ENCODE measurements at places on chromosomes 4 and X. TPM values are rescaled to one million over a fixed set of nuclear protein-coding genes. Genes with fewer than 3 reads are reported as not detected.

SRPX2 gene
- 16.9 TPM for polyA plus RNA-seq

USP27X gene
- polyA plus RNA-seq: 11.4 TPM

ETDA gene
- polyA plus RNA-seq: not detected

EFHC2 gene
- polyA plus RNA-seq: 9.0 TPM

ANOS1 gene
- 10.3 TPM for polyA plus RNA-seq

IL3RA gene
- 17.6 TPM for polyA plus RNA-seq

SASH3 gene
- 1.3 TPM for polyA plus RNA-seq

TKTL2 gene
- polyA plus RNA-seq: not detected

PNPLA4 gene
- polyA plus RNA-seq: 25.2 TPM

KDR gene
- 56.8 TPM for polyA plus RNA-seq

XG gene
- polyA plus RNA-seq: 0.65 TPM

ADGRG4 gene
- polyA plus RNA-seq: not detected

GRCh38 chr4:71558248-71558647, 219.4 kb downstream of the SLC4A4 start:
- DNase-seq: no peak

- DNase-seq: no peak
Observed at GRCh38 chrX:9668537-9668936, 97.1 kb downstream of the GPR143 start.

GRCh38 chr4:56314207-56314915, 72.9 kb downstream of the AASDH start:
- no peak for DNase-seq

DNA sequence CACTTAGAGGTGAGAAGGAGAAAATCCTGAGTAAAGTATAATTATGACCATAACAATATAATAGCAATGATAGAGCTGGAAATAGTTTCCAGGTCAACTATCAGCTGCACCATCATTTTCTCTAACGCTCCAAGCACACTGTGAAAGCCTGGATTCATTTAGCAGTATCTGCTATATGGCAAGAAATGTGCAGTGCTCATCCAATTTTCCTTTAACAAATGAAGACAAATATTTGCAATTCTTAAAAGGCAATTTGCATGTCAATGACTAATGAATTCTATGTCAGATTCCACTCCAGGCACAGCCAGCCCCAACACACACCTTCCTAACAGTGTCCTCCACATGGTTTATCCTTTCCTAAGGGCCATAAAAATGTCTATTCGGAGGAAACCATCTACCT, 12.7 kb downstream of the PRSS12 start:
- DNase-seq: no peak

- DNase-seq: no peak
Observed at GRCh38 chrX:45513042-45513441, 312.4 kb upstream of the DIPK2B start.

DNA sequence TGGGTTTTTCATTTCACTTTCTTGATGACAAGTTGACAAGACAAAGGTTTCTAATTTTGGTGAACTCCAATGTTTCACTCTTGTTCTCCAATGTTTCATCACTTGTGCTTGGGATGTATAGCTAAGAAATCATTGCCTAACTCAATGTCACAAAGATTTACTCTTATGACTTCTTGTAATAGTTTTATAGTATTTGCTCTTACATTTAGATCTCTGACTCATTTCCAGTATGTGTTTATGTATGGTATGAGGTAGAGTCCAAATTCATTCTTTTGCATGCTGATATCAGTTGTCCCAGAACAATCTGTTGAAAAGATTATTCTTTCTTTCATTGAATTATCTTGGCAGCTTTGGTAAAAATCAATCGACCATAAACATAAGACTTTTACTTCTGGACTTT, 12.2 kb upstream of the NWD2 start:
- no peak for DNase-seq

- no peak for DNase-seq
Observed at GRCh38 chrX:102744307-102744706, 23.8 kb downstream of the GPRASP3 start.

GRCh38 chr4:163470391-163470790, 3.2 kb downstream of the TKTL2 start:
- DNase-seq: no peak

DNA sequence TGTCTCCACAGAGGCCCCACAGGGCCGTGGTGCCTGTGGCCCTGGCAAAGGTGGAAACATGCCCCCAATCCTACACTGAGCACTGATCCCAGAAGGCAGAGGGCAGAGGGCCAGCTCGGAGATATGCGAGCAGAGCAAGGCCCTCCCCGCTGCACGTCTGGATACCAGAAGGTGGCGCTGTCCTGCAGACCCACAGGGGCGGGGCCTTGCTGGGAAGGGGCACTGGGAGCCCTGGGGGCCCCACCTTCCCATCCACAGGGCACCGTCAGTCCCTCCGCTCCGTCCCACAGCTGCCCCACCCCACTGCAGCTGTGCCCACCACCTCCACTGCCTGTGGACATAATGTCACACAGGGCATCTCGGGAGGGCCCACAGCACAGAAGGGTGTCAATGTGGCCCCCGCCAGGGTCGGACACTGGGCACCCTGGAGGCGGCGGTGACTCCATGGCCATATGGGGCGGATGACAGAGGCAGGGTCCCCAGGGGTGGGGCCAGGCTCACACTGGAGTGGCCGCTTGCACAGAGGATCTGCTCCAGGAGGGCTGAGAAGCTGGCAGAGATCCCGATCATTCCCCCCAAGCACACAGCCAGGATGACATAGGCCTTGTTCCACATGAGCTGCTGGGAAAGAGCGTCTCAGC, 4.8 kb downstream of the SLC49A3 start:
- no peak for DNase-seq

GRCh38 chrX:23726191-23726590, 16.9 kb downstream of the ACOT9 start:
- no peak for DNase-seq

GRCh38 chr4:4418676-4419390, 31.9 kb downstream of the NSG1 start:
- DNase-seq: no peak

GRCh38 chr4:76898949-76899645, 1.2 kb upstream of the SOWAHB start:
- no peak for DNase-seq

GRCh38 chrX:7330556-7330955, 182.6 kb upstream of the PUDP start:
- DNase-seq: no peak

DNA sequence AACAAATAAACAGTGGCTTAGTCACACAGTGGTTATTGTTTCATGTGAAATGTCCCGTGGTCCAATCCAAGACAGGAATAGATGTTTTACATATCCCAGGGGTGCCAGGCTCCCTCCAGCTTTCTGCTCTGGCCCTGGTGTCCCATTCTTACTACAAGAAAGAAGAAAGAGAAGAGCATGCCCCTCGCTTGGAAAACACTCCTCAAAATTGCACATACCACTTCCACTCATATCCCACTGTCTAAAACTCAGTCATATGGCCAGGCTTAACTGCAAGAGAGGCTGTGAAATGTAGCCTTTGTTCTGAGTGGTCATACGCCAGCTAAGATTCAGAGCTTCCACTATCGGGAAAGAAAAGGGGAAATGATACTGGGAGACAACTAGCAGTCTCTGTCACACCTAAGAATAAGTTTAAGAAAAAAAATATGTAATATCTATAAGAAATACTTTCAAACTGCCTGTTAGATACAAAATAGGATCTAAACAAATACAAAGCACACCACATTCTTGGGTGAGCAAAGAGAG, 306.8 kb upstream of the FAM241A start:
- no peak for DNase-seq

- DNase-seq: no peak
Observed at GRCh38 chr4:4836044-4836443, 23.4 kb upstream of the MSX1 start.

- DNase-seq: no peak
Observed at GRCh38 chrX:29762006-29762405, 453.4 kb upstream of the MAGEB2 start.

DNA sequence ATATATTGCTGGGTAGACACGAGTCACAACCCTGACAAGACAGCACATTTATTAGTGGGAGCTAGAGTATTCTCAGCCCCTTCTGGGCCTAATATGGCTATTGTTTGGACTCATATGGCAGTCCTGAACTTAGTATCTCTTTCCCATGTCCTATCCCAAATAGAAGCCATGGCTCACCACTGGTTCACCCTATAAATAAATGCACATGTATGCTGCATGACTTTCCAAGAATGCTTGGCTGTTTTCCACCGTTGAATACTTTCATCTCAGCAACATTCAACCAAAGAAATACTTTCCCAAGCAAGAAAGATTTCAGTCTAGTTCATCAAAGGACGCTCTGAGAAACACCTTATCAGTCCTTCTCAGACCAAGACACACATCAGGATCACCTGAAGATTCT, 36.7 kb downstream of the SMPX start:
- DNase-seq: no peak

- DNase-seq: no peak
Observed at GRCh38 chrX:110108381-110108821, 105.5 kb downstream of the TMEM164 start.

DNA sequence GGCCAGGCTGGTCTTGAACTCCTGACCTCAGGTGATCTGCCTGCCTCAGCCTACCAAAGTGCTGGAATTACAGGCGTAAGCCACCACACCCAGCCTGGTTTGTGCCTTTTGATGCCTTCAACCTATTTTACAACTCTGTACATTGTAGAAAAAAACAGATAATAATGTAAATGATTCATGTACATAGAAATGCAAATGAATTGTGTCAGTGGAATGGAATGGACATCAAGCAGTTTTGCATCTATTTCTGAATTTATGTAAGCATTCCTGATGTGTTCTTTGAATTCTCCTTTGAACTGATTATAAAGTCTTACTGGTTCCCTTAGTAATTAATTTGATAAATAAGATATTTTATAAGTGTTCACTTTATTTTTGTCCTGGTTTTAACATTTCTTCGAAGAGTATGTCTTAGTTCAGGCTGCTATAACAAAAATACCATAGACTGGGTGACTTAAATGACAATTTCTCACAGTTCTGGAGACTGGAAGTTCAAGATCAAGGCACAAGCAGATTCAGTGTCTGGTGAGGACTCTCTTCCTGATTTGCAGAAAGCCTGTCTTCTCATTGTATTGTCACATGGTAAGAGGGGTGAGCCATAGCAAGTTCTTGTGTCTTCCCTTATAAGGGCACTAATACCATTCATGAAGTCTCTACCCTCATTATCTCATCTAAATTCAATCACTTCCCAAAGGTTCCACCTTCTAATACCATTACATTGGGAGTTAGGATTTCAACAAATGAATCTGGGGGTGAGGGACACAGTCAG, 162.2 kb upstream of the S100G start:
- DNase-seq: no peak

GRCh38 chrX:34656842-34657725, at the start of gene TMEM47:
Gene TMEM47, minus strand, starts transcription at chrX:34657285. Its CDS starts 256 bp downstream, at chrX:34657029.
- peak; percentile 60 for DNase-seq

DNA sequence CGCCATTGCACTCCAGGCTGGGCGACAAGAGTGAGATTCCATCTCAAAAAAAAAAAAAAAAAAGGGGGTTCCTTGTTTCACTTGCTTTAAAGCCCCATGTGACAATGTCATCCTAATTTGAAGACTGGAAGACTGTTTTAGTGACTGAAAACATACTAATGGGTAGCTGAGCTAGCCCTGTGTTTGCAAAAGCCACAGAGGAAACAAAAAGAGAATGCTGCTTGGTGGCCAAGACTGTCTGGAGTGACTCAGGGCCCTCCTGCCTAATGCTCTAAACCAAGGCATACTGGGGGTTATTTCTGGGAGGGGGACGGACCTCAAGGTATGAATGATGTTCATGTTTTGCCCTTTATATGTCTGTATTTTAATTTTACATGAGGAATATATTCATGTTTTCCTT, 16.0 kb downstream of the HPSE start:
- DNase-seq: no peak

DNA sequence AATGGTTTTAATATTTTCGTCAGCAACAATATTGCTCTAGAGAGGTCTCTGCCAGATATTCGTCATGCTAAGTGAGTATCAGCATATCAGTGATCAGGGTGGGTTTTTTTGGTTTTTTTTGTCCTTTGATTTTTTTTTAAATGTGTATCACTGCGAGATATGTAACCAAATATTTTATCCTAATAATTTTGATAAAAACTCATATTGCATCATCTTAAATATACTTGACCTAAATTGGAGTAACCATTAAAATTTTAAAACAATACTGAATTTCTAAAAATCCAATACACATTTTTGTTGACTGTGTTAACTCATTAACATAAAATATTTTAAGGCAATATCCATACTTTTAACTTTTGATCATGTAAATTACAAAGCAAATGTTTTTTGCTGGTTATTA, 498.5 kb downstream of the GALNTL6 start:
- no peak for DNase-seq
